ENCODE measurements at places on chromosomes 5 and 9.

GRCh38 chr9:81077572-81077971 is 611.8 kb downstream of the TLE1 start:
- DNase-seq: no peak

DNA sequence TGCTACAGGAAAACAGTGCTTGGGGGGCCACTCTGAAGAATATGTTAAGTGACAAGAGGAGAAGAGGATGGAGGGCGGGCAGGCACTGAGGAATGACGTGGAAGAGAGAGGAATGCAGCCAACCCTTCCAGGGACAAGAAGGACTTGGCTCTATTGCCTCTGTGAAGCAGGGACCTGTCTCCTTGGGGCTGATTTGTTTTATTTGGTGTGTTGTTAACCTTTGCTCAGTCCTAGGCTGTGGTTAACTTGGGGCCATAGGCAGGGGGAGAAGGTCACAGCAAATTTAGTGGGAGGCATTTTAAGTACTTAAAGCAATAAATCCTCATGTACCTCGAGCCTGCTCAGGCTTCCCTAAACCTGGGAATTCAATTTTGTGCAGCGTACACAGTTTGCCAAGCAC is 39.9 kb downstream of the KIF4B start:
- DNase-seq: no peak

DNA sequence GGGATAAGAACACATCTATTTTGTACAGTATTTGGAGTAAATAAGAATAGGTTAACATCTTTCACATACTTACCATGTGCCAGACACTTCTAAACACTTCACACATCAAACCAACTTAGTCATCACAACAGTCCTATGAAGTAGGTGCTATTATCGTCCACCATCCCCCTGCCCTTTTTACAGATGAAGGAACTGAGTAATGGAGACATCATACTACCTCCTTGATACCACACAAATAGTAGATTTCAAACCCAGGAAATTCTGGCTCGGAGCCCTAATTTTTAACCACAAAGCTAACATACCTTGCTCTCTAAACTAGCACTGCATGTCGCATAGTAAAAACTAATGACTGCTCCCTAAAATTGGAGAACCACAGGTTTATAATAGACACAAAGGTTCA is 4.2 kb upstream of the ZNF366 start:
- peak; percentile 79 for DNase-seq

GRCh38 chr9:122468735-122469134 is 9.0 kb downstream of the OR1J1 start:
- DNase-seq: peak; percentile 28

DNA sequence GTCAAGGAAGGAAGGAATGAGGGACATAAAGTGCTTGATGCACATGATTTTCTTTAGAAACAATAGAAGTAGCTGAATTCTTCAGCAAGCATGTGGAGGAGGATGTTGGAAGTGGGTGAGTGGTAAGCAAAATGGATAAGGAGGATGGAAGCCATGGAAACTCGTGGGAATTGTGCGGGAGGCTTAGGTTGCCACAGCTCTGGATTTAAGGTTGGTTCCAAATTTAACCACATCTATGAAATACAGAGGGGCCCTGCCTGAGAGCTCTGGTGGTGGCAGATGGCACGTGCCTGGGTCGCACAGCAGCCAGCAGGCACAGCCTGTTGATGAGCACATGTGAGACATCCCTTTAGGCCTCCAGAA is 284.7 kb downstream of the SMARCA2 start:
- DNase-seq: no peak

DNA sequence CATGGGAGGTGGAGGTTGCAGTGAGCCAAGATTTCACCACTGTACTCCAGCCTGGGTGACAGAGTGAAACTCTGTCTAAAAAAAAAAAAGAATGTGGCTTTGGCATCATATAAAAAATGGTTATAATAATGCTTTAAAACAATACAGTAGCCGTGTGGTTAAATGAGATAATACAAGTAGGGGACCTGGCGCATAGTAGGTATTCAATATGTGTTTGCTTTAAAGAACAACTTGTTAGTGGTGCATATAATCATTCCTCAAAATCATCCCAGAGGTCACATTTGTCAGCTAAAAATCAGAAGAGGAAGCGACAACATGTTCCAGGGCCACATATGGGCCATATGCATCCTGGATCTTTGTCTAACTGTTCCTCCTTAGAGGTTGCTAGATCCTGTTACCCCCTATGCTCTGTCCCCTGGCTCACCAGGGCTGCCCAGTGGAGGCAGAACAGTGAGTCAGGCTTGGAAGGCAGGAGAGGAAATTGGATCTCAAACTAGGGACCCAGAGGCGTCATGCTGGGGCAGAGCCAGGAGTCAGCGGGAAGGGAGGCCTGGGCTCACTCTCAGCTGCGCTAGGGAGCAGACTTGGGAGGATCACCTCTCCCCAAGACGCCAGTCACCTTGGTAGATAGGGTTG is 27.7 kb downstream of the LHX6 start:
- DNase-seq: peak; percentile 55

DNA sequence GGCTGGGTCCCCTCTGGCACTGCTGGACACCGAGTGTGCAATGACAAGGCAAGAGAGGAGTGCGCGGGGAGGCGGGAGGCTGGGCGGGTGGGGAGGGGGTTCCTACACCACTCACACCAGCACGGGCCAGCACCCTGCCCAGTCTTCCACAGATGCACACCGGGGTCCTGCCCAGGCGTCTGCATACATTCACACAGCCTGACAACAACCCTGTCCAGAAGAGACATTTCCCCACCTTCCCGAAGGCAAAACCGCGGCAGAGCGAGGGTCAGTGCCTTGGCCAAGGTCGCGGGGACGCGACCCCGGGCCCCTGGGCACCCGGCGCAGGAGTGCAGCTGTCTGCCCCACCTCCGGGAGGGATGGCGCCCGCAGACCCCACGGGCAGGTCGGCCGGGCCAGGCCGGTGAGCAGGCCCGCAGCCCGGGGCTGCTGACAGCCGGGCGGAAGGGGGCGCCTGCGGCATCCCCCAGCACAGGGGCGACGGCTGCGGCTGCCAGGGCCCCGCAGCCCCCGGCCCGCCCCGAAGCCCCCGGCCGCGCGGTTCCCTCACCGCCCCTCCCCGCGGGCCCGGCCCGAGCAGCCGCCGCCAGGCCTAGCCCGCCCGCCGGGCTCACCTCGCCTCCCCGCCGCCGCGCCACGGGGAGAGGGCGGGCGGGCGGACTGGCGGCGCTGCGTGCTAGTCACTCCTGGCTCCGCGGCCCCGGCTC is 496 bp downstream of the MAPK9 start:
- peak; percentile 13 for DNase-seq

- DNase-seq: peak; percentile 27
Observed at GRCh38 chr9:33466565-33467495, 6.9 kb downstream of the NOL6 start.

- DNase-seq: no peak
Observed at GRCh38 chr5:170357955-170358444, 31.2 kb downstream of the KCNMB1 start.

- DNase-seq: no peak
Observed at GRCh38 chr5:90585337-90585986, 26.9 kb downstream of the ADGRV1 start.

DNA sequence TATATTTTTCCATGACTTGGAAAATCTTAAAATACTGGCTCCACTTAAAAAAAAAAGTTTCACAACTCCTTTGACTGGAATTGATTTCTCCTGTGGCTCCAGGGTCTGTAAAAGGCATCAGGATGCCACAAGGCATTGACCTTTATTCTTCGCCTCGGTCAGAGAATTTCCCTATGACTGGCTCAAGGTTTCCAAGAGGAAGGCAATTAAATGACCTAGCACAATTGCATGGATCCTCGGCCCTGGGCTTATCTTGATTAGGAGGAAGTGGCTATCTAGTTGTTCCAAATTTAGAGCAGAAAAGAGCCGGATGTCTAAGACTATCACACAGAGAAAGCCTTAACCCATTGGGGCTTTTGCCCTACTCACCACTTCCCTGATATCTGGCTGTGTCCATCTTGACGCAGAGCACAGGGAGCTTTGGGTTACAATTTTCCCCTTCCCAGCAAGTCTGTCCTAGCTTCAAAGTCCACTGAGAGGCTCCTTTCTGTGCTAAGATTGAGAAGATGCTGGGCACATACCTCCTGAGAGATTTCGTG is 56.9 kb upstream of the COL15A1 start:
- no peak for DNase-seq

DNA sequence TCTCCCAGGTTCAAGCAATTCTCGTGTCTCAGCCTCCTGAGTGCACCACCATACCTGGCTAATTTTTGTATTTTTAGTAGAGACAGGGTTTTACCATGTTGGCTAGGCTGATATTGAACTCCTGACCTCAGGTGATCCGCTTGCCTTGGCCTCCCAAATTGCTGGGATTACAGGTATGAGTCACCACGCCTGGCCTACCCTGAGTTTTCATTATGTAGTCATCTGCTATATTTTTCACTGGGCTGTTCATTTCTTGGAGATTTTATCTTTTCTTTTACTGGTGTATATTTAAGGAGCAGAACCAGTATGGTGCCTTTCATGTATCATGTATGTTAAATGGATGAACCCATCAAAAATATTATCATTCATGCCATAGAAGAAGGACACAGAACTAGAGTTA is 377.0 kb upstream of the ACTBL2 start:
- no peak for DNase-seq

- peak; percentile 5 for DNase-seq
Observed at GRCh38 chr5:178121391-178122276, 8.3 kb downstream of the N4BP3 start.

DNA sequence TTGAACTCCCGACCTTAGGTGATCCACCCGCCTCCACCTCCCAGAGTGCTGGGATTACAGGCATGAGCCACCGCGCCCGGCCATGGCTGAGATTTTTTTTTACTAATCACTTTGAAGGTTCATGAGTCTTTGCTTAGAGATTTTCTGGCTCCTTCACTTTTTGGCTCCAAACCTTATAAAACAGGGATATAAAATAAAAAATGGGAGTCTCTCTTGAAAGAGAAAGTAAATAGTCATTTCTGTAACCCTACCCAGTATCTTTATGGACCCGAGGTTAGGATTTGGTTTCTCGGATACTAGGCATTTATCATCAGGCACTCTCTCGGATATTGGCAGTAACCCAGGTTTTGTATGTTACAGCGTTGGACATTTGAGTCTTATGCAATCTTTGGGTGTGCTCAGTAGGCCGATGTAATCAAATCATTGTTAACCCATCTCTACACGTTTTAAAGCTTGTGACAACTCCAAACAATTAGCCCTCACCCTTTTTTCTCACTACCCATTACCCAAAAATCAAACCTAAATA is 25.3 kb downstream of the STXBP1 start:
- DNase-seq: peak; percentile 78

DNA sequence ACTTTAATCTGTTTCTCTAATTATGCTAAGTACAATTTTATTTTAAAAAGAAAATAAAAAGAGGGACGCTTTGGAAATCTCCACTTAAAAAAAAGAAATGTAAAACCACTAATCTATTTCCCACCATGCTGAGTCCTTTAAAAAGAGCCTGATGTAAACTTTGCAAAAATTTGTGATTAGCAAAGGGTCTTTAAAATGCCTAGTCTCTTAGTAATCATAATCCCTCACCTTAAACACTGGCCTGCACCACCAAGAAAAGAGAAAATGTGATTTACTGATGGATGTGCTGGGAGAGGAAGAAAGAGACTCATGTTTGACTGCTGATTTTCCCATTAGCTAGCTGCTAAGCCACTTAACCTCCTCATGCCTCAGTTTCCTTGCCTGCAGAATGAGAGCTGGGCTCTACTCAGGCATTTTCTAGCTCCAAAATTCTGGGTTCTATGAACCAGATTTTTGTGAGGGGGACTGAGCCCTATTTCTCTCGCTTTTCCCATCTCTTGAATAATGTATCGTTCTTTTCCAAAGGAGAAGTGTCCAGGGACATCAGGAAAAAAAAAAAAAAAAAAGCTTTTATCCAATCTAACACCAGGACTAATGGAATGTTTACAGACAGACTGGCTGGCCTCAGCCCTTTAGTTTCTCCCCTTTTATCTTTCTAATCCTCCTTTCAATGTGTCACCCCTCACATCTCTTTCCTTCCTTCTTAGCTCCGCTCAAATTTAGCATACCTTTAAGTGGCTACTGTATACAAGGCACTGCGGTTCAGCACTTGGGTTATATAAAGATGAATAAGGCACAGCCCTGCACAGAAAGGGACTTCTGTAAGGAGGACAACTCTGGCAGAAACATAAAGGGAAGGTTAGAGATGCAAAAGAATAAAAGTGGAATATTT is 312.4 kb downstream of the ARL15 start:
- no peak for DNase-seq

- peak; percentile 18 for DNase-seq
Observed at GRCh38 chr5:143014017-143014651, 244.0 kb downstream of the ARHGAP26 start.

- DNase-seq: no peak
Observed at GRCh38 chr5:751496-751895, 33.0 kb downstream of the ZDHHC11B start.

GRCh38 chr5:73229271-73229670 is 56.3 kb downstream of the TMEM174 start:
- peak; percentile 88 for DNase-seq

GRCh38 chr5:157471709-157472108 is 11.7 kb downstream of the NIPAL4 start:
- DNase-seq: peak; percentile 40

DNA sequence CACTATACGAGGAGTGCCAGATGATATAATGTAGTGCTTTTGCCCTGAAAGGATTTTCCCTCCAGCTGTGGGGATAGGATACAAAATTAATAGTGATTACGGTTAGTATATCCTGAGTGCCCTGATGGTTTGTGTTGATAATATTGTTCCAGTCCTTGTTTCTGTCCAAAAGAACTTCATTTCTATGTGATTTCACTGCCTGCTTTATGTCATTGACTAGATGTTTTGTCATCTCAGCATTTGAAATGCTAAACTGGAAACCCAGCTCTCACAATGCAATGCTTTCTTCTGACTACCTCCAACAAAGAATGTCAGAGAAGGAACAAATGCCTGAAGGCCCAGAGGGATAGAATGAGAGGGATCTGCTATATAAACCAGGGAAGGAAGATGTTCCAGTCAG is 177.8 kb downstream of the NIPBL start:
- no peak for DNase-seq

DNA sequence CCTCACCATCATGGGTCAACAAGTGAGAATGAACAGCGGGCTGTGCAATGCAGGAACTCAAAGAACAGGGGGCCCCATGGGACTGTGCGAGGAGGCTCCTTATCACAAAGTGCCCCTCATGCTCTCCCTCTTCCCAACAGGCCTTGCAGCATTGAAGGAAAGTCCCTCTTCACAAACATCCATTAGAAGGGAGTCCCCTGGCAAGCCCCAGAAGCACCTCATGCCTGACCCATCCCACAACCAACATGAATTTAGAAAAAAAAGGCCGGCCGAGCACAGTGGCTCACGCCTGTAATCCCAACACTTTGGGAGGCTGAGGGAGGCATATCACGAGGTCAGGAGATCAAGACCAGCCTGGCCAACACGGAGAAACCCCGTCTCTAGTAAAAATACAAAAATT is 122.6 kb upstream of the FSTL4 start:
- no peak for DNase-seq

DNA sequence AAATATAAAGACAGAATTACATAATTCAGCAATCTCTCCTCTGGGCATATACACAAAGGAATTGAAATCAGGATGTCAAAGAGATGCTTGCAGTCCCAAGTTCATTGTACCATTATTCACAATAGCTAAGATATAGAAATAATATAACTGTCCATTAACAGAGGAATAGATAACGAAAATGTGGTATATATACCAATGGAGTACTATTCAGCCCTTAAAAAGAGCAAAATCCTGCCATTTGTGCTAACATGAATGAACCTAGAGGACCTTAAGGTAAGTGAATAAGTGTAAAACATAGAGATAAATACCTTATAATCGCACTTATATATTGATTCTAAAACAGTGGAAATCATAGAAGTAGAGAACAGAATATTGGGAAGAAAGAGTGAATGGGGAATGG is 7.0 kb downstream of the ST8SIA4 start:
- DNase-seq: no peak

Measured in fibroblast of skin of right biceps (primary cell).